ENCODE measurements at places on chromosomes 11 and 22.

DNA sequence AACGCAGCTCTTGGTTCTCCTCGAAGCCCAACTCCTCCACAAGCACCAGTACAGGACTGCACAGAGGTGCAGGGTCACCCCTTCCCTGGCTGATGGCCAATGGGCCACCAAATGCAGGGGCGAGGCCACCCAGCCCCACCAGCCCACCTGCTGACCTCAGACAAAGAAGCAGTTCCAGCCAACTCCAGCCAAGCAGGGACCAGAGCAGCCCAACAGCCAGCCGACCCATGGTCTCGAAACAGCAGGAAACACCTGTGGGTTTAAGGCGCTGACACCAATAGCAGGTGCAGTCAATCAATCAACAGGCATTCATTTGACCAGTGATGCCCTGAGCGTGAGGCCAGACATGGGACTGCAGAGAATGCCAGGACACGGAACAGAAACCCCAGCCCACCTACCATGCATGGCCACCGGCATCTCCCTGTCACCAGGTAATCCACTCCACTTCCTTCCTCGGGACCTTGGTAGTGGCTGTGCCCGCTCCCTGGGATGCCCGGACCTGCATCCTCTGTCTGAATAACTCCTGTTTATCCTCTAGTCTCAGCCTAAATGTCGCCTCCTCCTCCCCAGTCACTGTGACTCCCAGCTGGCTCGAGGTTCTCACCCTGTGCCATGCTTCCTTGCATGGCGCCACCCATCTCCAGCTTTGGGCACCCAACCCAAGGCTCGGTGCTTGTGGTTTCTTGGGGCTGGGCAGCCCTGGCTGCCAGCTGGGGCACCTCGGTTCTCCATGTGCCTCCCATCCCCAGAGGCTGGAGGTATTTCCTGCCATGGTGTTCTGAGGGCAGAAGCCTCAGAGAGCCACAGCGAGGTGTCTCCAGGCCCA, 1475.4 kb downstream of the BRD1 start:
- DNase-seq: no peak

DNA sequence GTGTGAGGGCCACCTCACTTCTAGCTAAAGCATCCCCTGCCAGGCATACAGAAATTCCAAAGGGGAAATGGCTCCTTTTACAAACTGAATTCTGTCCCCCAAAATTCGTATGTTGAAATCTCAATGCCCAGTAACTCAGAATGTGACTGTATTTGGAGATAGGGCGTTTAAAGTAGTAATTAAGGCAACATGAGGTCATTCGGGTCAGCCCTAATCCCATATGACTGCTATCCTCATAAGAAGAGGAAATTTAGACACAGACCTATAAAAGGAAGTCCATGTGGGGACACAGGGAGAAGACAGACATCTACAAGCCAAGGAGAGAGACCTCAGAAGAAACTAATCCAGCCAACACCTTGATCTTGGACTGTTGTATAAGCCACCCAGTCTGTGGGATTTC, 119.1 kb downstream of the CHST1 start:
- no peak for DNase-seq

DNA sequence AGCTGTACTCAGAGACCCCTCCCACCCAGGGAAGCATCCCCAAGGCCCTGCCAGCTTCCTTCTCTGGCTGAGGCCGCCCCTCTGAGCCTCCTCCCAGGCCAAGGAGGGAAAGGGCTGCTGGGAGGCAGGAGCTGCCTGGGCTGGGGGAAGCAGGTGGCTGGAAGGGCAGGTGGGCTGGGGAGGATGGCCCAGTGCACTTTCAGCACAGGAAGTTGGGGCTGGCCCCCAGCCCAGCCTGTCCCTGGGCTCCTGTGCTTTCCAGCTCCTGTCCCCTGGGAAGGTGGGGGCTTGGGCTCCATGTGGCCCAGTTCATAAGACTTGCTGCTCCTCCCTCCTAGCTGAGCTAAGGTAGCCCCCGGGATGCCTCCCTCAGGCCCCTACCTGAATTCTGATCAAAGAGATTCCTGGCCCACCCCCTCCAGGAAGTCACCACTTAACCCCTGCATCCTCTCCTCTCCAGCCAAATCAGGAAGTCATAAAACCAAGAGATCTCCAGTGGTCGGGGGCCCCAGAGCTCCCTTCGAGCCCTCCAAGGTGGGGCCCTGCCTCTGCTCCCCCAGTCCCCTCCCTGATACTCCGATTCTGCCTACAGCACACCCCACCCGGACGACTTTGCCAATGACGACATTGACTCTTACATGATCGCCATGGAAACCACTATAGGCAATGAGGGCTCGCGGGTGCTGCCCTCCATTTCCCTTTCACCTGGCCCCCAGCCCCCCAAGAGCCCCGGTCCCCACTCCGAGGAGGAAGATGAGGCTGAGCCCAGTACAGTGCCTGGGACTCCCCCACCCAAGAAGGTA, 4.9 kb downstream of the PPP1CA start:
- no peak for DNase-seq

- DNase-seq: no peak
Observed at GRCh38 chr11:128394431-128395089, 192.8 kb downstream of the ETS1 start.

GRCh38 chr22:46750863-46751443, 11.5 kb upstream of the TBC1D22A start:
- DNase-seq: no peak

DNA sequence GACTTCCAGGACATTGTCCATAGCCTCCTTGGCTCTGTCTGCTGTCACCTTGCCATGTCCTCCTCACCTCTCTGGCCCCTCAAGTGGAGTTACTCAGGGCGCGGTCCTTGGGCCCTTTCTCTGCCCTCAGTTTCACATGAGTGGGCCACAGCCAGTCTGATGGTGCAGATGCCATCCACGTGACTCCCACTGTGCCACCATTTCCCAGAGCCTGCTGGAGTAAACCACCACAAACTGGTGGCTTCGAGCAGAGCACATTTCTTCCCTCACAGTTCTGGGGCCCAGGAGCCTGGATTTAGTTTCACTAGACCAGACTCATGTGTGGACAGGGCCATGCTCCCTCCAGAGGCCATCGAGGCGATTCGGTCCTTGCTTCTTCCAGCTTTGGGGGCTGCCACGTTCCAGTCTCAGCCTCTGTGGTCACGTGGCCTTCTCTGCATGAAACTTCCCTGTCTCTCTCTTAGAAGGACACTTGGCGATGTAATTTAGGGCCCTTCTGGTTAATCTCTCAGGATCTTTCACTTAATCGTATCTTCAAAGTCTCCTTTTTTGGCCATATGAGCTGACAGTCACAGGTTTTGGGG, 14.6 kb downstream of the SMARCB1 start:
- DNase-seq: no peak

GRCh38 chr22:19387038-19387437, 44.5 kb downstream of the HIRA start:
- DNase-seq: no peak
